MG63 (cell line): ENCODE measurements at places on chromosomes 4 and X. TPM values are rescaled to one million over a fixed set of nuclear protein-coding genes. Genes with fewer than 3 reads are reported as not detected.

GRCh38 chr4:54793856-54794422, 136.2 kb downstream of the KIT start:
- no peak for DNase-seq

Gene RASSF6
- total RNA-seq: not detected in 2 replicates

DNA sequence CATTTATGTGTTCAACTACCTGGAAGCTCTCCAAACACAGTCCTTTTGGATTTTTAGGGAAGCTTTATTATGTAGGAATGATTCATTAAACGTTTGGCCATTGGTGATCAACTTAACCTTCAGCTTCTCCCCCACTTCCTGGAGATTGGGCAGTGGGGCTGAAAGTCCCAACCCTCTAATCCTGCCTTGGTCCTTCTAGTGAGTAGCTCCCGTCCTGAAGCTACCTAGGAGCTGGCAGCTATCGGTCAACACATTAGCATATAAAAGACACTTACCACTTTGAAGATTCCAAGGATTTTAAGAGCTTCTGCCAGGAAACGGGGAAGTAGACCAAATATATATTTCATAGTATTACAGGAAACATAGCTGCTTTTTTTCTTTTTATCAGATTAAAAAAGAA, 69.7 kb downstream of the MCUB start:
- no peak for DNase-seq

Gene MCTS1
- 130 and 189 TPM in 2 replicates for total RNA-seq

Gene PLS3
- 112 and 140 TPM in 2 replicates for total RNA-seq

Gene LONRF3
- total RNA-seq: not detected in 2 replicates

DNA sequence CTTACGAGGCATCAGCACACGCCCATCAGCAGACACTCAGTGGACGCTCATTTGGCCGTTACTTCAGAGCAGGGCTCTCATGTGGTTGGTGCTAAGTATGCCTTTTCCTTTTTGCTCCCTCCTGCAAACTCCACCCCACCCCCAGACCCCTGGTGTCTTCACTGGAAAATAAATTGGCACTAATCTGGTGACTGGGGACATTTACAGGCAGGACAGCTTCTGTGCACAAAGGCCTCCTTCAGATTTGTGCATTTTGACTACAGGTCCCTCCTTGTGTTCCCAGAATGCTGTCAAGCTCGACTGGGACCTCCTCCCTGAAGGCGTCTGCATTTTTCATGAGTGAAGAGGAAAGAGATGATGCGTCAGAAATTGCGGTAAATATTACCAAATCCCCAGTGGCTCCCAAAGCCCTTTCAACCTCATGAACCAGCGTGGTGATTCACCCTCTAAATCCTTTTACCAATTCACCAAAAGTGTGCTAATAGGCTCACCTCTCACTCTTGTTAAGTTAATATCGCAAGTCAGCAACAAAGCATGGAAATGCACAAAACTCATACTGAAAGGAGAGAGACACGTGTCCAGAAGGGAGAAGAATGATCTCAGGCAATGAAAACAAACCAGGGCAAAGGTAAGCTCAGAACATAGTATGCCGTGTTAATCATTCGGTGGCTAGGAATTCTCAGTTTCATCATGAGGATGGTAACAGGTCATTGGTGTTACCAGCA, 119.0 kb downstream of the NKX6-1 start:
- peak; percentile 28 for DNase-seq

Gene EFNB1
- 19.1 and 49.6 TPM in 2 replicates for total RNA-seq

Gene ADH6
- total RNA-seq: not detected in 2 replicates

DNA sequence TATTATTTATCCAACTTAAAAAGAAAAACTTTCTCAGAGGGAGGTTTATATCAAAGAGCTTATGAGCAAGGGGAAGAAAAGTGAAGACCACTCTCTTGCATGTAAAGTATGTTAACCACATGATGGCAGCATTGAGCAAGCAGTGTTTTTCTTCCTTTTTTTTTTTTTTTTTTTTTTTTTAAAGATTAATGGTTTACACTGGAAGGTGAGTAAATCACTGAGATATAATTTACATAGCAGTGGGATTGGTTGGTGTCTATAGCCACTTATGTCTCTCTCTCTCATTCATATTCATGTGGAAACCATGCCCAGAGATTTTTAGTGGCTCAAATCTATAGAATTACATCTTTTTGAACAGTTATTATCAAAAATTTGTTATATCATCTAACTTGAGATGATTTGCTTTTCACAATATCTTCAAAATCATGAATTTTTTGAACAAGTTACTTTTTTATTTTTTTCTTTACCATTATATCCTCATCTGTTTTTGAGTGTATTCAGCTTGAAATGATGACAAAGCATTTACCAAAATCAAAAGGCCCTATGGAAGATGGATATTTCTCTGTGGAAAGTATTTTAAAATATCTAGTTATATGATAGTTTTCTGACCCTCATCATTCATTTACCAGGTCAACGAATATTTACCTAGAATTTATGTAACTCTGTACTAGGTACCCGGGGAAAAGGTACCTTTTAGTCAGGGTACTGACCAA, 31.6 kb downstream of the MTHFD2L start:
- no peak for DNase-seq

GRCh38 chr4:41613386-41613785, 75.4 kb downstream of the LIMCH1 start:
- DNase-seq: no peak

DNA sequence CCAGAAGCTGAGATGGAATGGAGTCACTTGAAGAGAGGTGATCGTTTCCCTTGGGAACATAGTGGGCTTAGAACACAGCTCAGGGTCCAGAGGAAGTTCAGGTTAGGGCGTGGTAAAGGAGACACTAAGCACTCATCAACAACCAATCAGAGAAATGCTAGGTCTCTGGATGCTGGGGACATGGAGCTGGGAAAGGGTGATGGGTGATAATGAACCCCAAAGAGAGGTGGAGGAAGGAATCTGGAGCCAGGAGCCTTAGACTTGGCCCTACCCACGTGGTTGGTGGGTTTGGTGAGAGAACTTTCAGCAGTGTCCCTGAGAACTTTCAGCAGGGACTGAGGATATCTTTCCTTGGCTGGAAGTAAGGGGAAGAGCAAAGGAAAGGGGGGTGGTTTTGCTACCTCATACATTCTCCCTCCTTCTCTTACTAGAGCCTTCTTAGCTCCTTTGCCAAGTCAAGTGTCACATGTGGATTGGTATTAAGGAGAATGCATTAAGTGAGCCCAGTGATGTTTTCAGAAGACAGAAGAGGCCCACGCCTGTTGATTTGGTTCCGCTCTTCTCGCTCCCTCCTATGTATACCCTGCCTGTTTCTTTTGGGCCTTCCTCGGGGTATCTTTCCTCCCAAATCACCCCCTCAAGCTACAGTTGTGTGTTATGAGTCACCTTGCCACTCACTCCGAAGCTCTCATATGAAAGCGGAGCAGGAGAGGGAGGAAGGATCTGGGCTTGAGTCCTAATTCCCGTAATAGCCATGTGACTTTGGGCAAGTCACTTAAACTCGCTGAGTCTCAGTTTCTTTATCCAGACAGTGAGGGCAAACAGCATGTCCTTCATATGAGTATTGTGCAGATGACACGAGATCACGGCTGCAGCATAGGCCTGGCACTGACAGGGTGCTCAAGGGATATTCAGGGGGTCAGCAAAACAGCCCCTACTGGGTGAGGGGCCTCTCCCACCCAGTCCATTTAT, 63.1 kb downstream of the TSC22D3 start:
- no peak for DNase-seq

- no peak for DNase-seq
Measured at GRCh38 chrX:68454476-68455150, 21.3 kb upstream of the OPHN1 start.

GRCh38 chrX:22278375-22278774, 5.7 kb downstream of the CBLL2 start:
- no peak for DNase-seq

GRCh38 chr4:174055344-174055743, 228.1 kb downstream of the FBXO8 start:
- no peak for DNase-seq

DNA sequence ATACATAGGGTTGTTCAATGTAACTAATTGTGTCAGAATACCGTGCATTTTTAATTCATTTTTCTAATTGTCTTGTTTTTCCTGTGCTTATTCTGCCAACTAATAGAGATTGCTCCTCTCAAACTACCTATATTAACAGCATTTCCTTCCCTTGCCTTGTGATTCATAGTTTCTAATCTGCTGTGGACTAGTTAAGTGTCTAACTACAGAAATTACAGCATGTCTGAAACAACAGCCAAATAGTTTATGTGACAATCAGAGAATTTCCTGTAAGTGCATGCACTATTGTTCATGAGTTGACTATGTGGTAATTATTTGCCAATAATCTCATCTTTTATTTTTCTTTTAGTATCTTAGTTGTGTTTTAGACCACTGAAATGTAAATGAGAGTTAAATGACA, 4.1 kb upstream of the SEC24B start:
- no peak for DNase-seq

DNA sequence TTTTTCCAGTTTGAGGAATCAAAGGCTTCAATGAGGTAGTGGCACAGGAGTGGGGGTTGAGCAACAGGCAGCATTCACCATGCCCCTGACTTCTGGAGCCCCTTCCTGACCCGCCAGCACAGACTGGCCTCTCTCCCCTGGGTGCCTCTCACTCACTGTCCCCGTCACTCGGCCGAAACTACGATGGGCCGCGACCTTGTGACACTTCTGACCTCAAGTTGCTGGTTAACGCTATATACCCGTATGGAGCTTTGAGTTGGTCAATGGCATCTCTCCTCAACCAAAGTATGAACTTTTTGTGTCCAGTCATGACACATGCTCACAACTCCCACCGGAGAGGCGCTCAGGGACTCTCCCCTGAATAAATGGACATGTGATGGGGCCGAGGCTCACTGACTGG, 72.1 kb downstream of the IRF2 start:
- no peak for DNase-seq

- DNase-seq: no peak
Measured at GRCh38 chrX:45056428-45057145, 144.1 kb downstream of the DIPK2B start.

GRCh38 chrX:22155126-22155525, 117.6 kb upstream of the CBLL2 start:
- no peak for DNase-seq

GRCh38 chrX:3052860-3053259, 11.6 kb downstream of the ARSF start:
- no peak for DNase-seq

DNA sequence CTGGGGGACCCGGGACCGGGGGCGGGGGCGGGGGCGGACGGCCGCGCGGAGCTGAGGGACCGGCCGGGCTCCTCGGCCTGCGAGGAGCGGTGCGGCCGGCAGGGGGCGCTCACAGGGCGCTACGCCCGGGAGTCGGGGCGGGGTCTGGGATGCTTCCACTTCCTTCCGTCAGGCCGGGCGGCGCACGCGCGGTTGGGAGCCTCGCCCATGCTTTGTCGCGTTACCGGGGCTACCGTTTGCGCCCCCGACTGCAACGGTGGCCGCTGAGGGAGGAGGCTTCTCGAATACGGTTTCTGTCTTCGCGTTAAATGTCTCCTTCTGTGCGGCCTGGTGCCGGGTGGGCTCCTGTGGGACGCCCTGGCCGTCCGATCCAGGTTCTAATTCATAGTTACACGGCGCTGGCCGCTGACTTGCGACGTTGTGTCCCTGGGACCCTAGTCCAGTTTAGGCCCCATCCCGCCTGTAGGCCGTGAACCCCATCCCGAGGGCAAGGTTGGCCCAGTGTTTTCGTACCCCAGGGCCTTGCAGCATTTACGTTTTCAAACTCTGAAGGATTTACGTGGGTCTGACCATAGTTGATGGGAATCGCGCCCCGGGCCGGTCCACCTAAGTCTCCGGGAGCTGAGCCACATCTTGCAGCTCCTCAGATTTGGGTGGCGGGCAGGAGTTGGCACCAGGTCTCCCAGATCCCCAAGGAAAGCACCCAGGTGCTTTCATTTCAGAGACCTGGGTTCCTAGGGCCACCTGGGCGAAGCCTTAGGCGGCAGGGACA, 549 bp downstream of the MSL3 start:
- DNase-seq: peak; percentile 81

GRCh38 chrX:142096253-142096652, 108.8 kb downstream of the MAGEC2 start:
- DNase-seq: no peak

DNA sequence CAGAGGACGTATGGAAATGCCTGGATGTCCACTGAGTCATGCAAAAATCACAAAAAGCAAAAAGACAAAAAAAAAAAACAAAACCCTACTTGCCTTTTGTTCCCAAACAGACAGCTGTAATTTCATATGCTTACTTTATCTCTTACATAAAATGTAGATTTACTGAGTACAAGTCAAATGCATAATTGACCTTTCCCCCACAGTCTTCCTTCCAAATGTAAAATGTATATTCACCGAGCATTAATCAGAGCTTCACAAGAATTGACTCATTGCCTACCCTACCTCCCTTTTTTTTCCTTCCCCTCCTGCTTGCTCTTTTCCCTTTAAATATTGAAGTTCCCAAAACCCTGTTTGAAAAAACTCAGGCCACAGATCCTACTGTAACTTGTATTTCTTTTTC, 32.5 kb upstream of the TMPRSS11B start:
- DNase-seq: no peak

Gene IL9R
- total RNA-seq: not detected in 2 replicates

GRCh38 chr4:158395889-158396288, 125.8 kb upstream of the RXFP1 start:
- DNase-seq: no peak

- no peak for DNase-seq
Measured at GRCh38 chr4:37816719-37817118, 9.8 kb upstream of the PGM2 start.

GRCh38 chr4:11214281-11214680, 214.4 kb downstream of the HS3ST1 start:
- DNase-seq: no peak

DNA sequence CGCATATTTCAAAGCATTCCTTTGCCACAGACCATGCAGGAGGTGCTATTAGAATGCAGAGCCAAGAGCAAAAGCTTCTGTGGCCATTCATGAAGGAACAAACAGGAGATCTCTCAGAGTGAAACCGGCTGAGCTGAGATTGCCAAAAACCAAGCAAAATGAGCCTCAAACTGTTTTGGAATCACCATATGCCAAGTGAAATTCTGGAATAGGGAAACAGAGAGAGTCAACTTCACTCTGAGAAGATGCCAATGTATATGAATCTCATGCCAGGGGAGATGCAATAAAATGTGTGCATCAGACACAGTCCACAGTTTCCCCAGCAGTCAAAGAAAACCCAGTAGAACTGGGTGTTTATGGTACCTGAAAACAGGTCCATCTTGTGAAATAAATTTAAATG, 42.3 kb downstream of the SRPX start:
- DNase-seq: no peak

DNA sequence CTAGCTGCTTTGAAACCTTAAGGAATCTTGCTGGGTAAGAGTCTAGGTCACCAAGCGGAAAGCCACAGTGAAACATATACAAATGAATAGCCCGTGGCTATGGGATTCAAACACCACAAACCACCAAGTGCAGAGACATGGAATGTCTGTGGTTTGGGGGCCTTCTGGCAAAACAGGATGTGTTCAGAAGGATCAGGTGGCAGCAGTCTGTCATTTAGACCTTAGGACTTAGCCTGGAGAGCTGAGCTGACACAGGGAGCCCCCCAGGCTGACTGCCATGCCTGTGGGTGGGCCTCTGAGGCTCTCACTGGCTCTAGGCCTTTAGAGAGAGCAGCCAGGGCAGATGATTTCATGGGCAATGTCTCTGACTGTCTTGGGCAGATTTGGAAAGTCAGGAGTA, 225.6 kb downstream of the FBXW7 start:
- DNase-seq: no peak

- DNase-seq: peak; percentile 31
Measured at GRCh38 chr4:184983672-184984356, 34.5 kb upstream of the HELT start.

- no peak for DNase-seq
Measured at GRCh38 chrX:107827030-107827831, 1.6 kb downstream of the MID2 start.

- no peak for DNase-seq
Measured at GRCh38 chr4:68152411-68152810, 22.7 kb upstream of the TMPRSS11F start.
